ENCODE measurements at places on chromosomes 2 and 18. TPM values are rescaled to one million over a fixed set of nuclear protein-coding genes. Genes with fewer than 3 reads are reported as not detected.

The NAT8 gene
- 0.29 TPM for polyA plus RNA-seq

The ATP6V1C2 gene
- polyA plus RNA-seq, result 3.3 TPM

The SP140L gene
- polyA plus RNA-seq, result 5.4 TPM

The ANO7 gene
- polyA plus RNA-seq, result 0.83 TPM

The ALPG gene
- polyA plus RNA-seq, result not detected

The UGT1A5 gene
- not detected for polyA plus RNA-seq

The ZNF385B gene
- 24.5 TPM for polyA plus RNA-seq

The KIF5C gene
- 1.6 TPM for polyA plus RNA-seq

The SERPINB4 gene
- not detected for polyA plus RNA-seq

The RAD51AP2 gene
- 0.11 TPM for polyA plus RNA-seq

The SERPINB13 gene
- polyA plus RNA-seq, result not detected

The PID1 gene
- 25.2 TPM for polyA plus RNA-seq

The SNORC gene
- polyA plus RNA-seq, result 1.4 TPM

The LAMA1 gene
- polyA plus RNA-seq, result 1.8 TPM

The SLC39A10 gene
- polyA plus RNA-seq, result 21.3 TPM

The STARD6 gene
- not detected for polyA plus RNA-seq

The KCNG3 gene
- polyA plus RNA-seq, result not detected

The ASAP2 gene
- 17.6 TPM for polyA plus RNA-seq

The CDH2 gene
- polyA plus RNA-seq, result 4.4 TPM

The LONRF2 gene
- polyA plus RNA-seq, result 1.5 TPM

The SMCHD1 gene
- 37.2 TPM for polyA plus RNA-seq

The FSHR gene
- 0.43 TPM for polyA plus RNA-seq

All from forelimb muscle (tissue), 1 donor.